ENCODE measurements at places on chromosomes 12 and 14.

- no peak for DNase-seq
Measured at GRCh38 chr14:85057221-85057620, 472.7 kb upstream of the FLRT2 start.

DNA sequence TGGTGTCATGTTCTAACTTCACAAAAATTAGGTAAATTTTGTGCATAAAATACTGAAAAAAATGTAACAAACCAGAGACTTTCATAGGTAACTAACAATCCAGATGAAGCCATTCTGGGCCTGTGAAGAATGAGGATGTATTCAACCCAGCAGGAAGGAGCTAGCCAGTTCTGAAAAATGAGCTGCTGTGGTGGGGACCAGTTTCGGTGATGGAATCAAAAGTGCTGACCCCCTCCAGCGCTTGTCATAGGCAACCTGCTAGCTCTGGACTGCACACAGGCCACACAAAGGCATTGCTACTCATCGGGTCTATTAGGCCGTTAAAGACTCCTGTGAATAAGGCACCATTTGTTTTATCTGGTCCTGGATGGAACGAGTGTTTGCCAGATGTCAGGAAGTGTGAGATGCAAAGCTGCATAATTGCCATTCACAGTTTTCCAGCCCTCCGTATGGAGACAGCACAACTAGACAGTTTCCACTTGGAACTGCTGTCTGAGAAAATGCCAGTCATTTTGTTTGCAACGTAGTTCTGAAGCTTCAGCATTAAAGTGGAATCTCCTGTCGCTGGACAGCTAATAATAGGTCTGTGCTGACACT lies 3.3 kb upstream of the RIMBP2 start:
- no peak for DNase-seq

GRCh38 chr12:130806574-130806973 lies 32.5 kb downstream of the STX2 start:
- no peak for DNase-seq

- no peak for DNase-seq
Measured at GRCh38 chr12:131188131-131189050, 234.7 kb downstream of the ADGRD1 start.

- DNase-seq, result no peak
Measured at GRCh38 chr14:104973135-104973384, 5.1 kb downstream of the AHNAK2 start.

DNA sequence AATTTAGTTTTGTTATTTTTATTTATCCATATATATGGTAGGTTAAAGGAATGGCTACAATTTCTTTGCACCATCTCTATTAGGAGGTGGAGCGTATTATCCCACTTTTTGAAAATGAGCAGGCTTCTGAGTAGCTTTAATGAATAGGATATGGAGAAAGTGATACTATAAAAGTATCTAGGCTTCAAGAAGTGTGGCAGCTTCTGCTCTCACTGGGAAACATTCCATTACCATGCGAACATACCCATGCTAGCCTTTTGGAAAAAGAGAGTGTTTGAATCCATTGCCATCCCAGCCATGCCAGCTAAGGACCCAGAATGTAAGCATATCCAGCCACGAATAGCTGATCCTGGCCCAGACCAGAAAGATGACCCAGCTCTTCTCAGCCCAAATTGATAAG lies 107.3 kb downstream of the SLC38A4 start:
- DNase-seq, result no peak

Measured in CMK (cell line).